Hematopoietic multipotent progenitor cell treated with erythropoietin and hydrocortisone succinate and interleukin-3 and kit ligand, for 15 days (in vitro differentiated cells): ENCODE measurements at places on chromosomes 7 and 10.

DNA sequence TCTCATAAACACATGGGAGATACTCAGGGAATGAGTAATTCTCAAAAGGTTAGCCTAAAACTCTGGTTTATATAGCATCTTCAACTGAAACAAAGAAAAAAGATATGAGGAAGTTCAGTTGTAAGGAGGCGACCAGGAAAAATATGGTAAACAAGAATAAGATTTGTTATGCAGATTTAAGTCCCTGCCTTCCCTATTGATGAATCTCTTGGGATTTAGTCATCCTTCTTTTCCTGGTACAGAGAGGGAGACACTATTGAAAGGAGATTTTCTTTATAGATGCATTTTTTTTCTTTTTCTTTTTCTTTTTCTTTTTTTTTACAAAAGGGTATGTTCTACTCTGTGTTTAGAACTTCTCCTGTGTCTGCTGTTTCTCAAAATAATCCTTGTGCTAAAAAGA, 557.5 kb downstream of the DNAJB9 start:
- DNase-seq: no peak

DNA sequence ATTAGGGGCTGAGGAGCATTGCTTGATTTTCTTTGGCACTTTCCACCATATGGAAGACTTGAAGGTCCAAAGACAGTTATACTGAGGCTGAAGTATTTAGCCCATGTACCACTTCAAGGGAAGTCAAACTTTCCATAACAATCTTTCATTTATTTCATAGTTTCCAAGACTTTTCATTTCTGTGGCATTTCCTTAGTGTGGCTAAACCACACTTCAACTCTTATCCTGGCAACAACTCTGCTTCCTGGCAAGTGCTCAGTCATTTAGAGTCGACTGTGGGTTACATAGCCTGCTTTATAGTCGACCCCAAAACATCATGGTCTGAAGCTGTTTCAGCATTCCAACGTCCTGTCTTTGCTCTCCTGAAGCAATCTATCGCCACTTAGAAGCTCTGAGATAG, 343.0 kb upstream of the SEMA3D start:
- no peak for DNase-seq

GRCh38 chr7:112025556-112025955, 180.6 kb downstream of the DOCK4 start:
- DNase-seq: no peak

GRCh38 chr7:23105644-23106056, at the start of gene KLHL7:
Gene KLHL7 (plus strand): TSS chr7:23105785. CDS start chr7:23106027, 242 bp downstream.
- peak; percentile 96 for DNase-seq

DNA sequence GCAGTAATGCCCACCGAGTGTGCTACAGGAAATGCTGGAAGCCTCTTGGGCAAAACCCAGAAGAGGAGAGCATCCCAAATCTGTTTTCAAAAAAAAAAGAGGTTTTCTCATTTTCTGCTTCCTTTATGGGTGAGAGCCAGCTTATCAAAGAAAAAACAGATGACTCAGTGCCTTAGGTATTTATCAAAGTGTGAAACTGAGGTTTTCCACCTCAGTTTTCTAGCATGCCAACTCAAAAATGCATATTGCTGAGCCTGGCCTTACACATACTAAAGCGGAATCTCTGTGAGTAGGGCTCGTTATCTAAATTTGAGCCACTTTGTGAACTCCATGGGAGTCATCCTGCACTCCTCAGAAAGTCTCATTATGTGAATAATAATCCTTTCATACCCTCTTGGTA, 705.1 kb downstream of the SUGCT start:
- DNase-seq: no peak

DNA sequence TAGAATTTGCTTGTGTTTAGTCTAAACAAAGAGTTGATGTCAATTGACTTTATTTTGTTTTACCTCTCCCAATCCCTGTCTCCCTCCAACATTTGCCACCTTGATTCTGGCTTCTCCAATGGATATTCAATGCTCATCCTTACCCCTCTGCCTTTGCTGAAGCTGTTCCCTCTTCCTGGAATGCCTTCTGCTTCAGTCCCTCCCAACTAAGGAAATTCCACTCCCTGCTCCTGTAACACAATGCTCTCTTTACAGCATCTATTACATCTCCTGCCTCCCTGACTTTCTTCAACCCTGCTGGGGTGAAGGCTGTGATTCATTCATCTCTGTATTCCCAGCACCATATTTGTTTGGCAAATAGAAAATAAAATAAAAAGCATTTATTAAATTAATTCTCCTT, 34.5 kb upstream of the TAC1 start:
- DNase-seq: no peak

DNA sequence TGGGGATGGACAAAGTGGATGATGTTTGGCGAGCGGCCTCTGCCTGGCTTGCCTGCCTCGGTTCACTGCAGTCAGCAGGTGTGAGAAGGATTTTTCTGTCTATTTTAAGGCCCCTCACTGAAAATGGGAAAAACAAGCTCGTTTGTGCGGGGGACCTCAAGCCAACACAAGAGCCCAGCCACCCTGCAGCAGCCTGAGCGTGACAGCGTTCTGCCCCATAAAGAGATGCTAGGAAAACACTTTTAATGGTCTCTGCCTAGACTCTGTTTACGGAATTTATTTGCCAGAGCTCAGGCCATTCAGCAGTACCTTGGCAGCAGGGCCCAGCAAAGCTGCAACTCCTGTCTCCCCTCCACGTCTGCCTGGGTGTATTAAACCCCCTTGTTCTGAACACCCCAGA, 131.7 kb downstream of the GRK5 start:
- DNase-seq: no peak

DNA sequence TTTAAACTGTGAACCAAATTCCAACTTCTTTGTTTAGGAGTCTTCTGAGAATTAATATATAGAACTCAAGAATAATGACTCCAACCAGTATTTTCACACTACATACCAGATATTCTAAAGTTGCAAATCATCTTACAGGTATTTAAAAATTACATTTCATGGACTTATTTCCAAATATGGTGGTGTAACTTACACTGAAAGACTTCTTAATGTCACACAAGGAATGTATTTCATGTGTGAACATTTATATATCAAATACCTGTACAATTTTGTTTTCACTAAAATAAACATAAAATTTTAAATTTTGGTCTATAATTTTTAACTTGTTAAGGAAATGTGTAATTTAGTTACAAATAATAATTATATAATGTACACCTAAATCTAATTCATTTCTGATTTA, 2.6 kb upstream of the CDK6 start:
- no peak for DNase-seq
